LoVo (cell line): ENCODE measurements at places on chromosomes 3 and 15.

GRCh38 chr15:98959640-98960007 is 48.0 kb downstream of the PGPEP1L start:
- no peak for DNase-seq

GRCh38 chr3:17158941-17159682 is 274.4 kb downstream of the PLCL2 start:
- DNase-seq = no peak

- no peak for DNase-seq
These were observed 156.1 kb upstream of the FOXB1 start for GRCh38 chr15:59847968-59848367.

DNA sequence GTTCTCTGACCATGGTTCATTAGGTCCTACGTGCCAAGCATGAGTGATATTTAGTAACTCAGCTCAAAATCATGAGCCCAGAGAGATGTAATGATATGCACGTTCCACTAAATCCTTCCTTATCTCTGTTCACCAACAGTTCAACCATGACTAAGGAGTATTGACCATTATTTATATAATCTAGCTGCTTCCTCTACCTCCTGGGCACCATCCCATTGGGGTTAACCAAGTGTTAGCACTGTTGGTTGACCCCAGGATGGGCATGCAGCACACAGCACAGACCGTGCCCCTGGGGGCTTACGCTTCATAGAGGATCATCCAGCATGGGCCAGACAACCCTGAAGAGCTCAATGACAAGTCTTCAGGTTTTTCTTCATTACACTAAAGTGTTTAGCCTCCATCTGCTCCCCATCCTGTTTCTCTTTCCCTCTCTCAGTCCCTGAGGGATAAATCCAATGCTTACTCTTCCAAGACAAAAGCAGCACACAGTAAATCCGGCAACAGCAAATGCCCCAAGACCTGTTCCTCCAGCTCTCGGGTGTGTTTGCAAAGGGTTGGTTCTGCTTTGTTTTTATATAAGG is 10.4 kb downstream of the FAM174B start:
- DNase-seq = no peak

DNA sequence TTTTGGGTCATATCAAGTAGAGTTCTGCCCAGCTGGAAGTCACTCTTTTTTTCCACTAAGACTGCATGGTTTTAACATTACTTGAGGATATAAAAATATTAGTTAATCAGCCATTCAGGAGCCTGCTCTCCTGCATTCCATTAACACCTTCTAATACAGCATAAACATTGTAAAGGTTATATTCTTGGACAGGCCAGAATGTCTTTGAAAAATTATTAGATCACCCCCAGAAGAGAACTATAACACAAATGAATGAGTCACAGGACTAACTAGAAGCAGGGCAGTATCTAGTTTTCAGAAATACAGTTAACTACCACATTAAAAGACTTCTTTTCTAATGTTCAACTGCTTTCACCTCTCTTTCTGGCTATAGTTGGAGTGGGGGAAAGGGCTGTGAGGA is 80.9 kb downstream of the THBS1 start:
- no peak for DNase-seq

GRCh38 chr3:160052385-160053047 is 63.9 kb downstream of the IL12A start:
- no peak for DNase-seq

DNA sequence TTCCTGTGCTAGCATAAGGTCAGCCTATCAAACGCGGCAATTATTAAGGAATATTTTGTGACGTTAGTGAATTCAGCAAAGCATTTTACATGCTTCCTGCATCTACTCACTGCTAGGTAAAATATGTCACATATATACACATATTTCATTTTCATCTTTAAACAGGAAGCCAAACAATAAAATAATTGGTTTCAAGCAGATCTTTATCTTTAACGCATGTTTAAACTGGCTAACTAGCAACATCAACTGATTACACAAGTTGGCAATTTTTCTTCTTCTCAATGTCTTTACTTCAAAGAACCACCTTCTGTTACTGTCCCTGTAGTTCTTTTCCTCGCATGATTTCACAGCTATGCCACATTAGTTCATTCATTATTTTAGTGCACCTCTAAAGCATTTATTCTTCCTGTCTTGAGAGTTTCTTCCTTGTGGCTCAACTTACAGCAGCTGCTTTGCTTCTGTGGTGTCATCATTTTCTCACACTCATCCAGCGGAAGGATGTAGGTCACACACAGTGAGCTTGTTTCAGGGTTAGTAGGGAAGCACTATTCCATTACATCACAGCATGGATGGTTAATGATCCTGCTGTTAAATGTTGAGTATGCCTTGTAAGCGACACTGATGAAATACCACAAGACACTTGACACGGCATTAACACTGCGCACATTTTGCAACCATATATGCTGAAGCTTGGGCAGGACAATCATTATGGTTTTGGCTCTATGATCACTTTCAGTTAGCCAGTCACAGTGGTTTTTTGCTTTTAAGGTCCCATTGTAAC is 2.3 kb upstream of the BCHE start:
- DNase-seq = no peak

DNA sequence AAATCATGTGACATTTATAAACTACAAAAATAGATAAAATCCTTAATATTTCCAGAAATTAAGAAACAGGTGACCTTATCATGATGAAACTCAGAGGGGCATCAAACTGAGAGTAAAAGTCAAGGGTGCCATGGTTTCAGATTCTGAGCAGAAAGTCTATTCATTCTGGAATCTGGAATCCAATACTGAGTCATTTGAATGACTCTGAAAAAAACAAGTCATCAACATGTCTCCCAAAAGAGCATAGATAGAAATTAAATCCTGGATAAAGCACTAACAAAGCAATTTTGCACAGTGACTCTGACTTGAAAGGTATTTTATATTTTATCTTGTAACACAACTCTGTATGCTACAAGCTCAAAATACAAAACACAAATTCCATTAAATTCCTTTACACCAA is 23.4 kb downstream of the STAC start:
- DNase-seq = no peak

DNA sequence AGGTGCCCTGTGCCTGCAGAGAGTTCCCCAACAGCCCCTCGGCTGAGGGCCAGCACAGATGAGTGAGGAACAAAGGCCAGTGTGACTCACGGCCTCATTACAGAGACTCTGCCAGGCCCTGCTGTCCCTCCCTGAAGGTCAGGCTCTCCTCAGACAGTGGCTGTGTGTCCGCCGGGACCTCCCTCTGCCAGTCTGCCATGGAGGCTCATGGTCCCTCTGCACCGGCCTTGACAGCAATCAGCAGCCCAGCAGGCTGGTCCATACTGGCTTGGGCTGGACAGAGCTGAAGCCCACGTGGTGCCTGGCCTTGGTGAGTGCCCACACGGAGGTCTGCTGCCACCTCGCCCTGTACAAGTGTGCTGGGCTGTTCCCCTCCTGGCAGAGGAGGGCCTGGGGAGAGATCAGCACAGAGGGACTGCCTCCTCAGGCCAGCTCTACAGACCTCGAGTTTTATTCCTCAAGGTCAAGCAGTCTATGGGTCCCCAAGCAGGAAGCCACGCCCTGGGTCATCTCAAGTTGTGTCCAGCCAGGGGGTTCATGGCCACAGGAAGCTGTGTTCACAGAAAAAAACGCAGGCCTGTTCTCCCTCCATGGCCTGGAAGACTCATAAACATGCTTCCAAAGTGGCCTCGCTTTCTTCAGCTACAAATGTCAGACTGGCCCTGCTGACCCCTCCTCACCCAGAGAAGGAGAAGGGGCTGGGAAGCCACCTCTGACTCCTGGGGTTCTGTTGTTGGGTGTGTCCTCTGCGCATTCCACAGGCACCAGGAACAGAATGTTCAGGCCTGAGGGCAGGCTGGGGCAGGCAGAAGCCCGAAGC is 27.0 kb downstream of the SLC41A3 start:
- DNase-seq = no peak

DNA sequence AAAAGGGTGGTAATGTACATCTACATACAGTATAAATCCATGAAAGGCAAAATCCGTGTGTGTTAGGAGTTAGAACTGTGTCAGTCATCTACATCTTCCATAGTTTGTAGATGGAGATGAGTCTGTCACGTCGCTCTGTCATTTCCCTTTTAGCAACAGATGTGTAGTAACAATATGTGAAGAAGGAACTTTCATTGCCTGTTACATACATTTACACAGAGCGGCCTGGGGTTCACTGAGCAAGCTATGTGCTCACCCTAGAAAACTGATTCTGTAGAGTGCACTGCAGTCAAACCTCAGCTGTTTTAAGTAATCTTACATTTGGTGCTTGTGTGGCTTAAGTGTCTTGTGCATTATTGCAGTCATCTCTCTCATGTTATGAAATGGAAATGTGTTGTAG is 41.6 kb upstream of the AP3B2 start:
- no peak for DNase-seq

DNA sequence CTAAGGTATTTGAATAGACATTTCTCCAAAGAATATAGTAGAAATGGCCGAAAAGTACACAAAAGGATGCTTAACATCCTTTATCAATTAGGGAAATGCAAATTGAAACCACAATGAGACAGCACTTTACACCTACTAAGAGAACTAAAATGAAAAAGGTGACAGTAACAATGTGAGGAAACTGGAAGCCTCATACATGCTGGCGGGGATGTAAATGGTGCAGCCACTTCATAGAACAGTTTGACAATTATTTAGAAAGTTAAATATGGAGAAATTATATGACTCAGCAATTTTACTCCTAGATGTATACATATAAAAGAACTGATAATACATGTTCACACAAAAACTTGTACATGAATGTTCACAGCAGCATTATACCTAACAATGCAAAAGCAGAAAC is 13.4 kb downstream of the SPICE1 start:
- DNase-seq = no peak

- no peak for DNase-seq
These were observed 28.9 kb downstream of the GNB5 start for GRCh38 chr15:52162260-52162659.

- DNase-seq = no peak
These were observed 376.8 kb upstream of the THBS1 start for GRCh38 chr15:39204031-39204430.
